ENCODE measurements at places on chromosomes 7 and 10.

DNA sequence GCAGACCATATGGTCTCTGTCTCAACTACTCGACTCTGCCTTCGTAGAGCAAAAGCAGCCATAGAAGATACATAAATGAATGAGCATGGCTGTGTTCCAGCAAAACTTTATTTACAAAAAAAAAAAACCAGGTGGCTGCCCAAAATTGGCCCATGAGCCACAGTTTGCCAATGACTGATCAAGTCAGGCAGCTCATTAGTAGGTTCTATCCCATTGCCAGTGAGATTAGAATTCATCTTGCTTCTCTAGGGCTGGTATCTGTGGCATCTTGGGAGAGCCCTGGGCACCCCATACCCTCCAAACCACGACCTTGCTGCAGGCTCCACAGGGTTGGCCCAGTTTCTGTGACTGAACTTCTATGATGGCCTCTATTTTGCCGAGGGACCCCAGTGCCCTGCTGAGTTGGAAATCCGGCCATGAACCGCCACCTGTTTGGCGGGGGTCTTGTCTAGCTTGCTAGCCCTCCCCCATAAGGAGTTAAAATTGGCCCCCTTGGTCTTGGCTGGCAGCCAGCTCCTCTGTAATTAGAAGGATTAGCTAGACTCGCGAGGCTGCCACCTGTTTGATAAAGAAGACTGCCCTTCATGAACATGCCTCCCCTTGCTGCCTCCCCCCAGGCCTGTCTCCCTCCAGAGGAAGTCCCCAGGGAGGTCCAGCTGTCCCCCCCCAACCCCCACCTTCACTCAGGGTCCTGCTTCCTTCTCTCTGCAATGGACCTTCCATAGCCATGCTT is 83.9 kb downstream of the CHN2 start:
- DNase-seq: no peak

GRCh38 chr7:27822245-27822644 is 82.3 kb downstream of the TAX1BP1 start:
- no peak for DNase-seq

DNA sequence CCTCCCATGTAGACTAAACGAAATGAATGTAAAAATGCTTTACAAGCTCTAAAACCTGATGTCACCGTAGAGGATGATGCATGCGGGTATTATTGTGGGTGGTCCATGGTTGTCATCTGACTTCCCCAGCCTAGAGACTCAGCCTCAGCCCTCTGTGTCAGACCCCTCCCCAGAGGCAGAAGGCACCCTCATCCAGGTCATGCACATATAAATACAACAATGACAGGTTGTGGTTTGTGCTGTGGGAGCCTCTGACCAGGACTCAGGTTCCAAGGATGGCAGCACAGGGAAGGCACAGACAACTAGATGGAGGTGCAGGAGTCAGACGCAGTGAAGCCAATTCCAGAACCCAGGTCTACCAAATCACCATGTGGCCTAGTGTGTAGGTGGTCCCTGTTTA is 3.3 kb upstream of the NODAL start:
- DNase-seq: no peak

- DNase-seq: no peak
Measured at GRCh38 chr10:108556186-108556585, 1367.1 kb downstream of the XPNPEP1 start.

- DNase-seq: no peak
Measured at GRCh38 chr10:124446830-124447750, 2.7 kb downstream of the NKX1-2 start.

GRCh38 chr7:106166651-106167342 is 54.7 kb upstream of the SYPL1 start:
- peak; percentile 80 for DNase-seq

DNA sequence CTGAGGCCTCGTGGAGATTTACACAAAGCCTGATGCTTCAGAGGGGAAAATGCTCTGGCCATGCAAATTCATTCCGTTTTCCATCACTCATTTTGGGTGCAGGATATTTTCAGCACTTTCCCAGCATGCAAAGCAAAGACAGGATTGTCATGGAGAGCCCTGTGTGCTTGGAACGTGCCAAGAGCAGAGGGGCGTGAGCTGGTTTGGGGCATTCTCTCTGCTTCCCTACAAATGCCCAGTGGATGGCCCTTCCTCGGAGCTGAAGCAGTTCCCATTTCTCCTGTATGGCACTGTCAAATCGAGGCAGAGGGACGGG is 164.1 kb downstream of the PRKAG2 start:
- no peak for DNase-seq

DNA sequence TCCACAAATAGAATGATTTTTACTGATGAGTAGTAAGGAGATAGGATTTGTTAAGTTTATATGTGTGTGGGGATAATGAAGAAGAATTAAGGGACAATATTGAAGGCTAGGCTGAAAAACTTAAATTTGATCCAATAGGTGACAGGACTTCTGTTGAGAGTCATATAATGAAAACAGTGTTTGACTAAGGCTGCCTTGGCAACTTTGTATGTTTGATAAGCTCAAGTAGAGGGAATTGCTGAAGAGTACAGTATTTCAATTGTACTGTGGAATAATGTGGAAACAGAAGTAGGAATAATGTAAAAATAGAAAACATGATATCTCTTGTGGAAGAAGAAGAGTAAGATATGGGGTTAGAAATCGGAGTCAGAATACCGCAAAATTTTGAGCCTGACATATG is 10.5 kb downstream of the R3HCC1L start:
- DNase-seq: no peak

DNA sequence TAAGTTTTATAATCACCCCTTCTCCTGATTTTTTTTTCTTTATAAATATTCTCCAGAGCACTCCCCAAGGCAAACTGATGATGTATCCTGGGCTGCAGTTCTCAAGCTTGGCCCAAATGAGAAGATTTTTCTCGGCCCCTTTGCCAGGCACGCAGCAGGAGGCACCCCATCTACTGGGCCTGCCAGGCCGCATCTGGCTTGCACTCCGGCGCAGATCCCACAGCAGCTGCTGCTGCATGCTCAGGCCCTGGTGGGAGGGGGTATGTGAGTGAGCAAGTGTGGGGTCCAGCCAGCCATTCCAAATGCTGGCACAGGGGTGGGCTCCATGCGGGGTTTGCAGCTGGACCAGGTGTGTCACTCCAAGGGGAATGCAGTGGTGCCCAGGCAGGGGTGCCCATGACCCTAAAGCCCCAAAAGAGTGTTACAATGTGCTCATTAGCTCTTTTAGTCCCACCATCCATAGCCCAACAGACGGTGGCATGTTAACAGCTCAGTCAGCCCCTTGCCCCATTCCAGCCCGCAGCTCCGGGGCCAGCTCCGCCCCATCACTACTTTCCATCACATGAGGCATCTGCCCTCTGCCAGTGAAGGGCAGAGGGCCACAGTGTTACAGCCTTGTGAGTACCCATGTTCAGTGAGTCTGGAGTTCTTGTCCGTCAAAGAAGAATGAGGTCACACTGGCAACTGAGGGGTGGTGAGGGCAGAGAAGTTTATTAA is 25.9 kb downstream of the OAT start:
- DNase-seq: no peak

DNA sequence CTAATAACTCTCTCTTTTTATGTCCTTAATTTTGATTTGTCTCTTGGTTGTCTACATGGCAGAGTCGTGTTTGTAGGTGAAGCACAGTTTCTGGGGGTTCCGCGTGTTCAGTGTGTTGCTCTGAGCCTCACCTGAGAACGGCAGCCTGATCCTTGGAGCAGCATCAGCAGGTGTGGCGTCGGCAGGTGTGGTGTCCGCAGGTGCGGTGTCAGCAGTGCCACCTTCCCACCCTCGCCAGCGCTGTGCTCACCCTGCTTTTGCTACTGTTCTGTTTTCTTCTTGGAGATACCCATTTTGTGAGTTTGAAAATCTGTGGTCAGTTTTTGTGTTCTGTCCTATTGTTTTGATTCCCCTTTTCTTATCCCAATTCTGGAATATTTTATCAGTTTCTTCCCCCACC is 406.6 kb downstream of the GLRX3 start:
- no peak for DNase-seq

DNA sequence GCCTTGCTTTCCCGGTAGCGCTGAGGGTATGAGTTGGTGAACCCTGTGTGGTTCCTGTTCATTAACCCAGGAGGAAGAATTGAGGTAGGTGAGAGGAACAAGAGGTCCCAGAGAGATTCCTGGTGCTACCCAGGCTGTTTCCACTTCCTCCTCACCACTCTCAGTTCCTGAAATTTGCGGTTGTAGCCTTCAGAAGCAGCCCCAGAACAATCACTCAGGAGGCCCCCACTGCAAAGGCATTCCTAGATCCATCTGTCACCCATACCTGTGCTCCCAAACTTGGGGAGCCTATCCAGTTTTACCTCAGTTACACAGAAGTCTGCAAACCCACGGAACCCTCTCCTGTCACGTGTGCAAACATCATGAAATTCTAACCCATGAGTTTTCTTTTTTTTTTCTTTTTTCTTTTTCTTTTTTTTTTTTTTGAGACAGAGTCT is 9.0 kb upstream of the PIP4K2A start:
- DNase-seq: no peak

- no peak for DNase-seq
Measured at GRCh38 chr7:143172354-143172753, 10.9 kb upstream of the TAS2R39 start.

DNA sequence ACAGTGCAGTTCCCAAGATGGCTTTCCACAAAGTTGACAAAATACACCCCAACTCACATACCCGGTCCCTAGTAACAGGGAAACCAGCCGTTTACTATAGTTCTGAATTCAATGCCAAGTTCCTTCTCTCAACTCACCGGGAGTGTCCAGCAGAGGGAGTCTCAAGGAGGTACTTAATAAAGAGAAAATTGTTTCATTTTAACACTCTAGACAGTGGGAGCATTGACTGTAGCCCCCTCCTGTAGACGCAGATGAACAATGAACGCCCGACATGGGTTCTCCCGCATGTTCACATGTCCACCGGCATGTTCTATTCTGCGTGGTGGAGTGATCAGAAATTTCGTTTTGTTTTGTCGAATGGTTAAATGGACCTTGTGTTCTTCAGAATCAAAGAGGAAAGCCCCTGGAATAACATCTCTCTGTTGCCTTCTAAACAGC is 1.9 kb downstream of the HIPK2 start:
- peak; percentile 89 for DNase-seq

- peak; percentile 49 for DNase-seq
Measured at GRCh38 chr7:131945313-131945911, 389.0 kb upstream of the PODXL start.

- DNase-seq: no peak
Measured at GRCh38 chr10:113047963-113048781, 98.1 kb downstream of the TCF7L2 start.

GRCh38 chr7:137404660-137405317 is 61.3 kb upstream of the PTN start:
- DNase-seq: no peak

DNA sequence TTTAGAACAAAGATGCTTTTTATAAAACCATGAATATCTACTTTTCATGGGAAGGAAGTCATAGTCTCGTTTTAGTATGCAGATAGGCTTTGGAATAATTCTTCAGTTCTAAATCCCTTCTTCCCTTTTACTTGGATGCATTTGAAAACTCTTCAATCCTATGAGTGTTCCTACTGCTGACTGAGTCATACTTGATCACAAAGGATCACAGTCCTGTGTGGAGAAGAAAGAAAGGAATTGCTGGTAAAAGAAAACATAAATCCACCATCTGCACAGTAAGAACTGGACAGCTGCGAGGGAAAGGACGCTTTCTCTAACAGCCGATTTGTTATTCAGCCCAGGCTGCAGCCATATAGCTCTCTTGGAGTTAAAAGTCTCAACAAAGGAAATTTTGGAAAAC is 209.9 kb downstream of the SEMA3E start:
- DNase-seq: no peak

DNA sequence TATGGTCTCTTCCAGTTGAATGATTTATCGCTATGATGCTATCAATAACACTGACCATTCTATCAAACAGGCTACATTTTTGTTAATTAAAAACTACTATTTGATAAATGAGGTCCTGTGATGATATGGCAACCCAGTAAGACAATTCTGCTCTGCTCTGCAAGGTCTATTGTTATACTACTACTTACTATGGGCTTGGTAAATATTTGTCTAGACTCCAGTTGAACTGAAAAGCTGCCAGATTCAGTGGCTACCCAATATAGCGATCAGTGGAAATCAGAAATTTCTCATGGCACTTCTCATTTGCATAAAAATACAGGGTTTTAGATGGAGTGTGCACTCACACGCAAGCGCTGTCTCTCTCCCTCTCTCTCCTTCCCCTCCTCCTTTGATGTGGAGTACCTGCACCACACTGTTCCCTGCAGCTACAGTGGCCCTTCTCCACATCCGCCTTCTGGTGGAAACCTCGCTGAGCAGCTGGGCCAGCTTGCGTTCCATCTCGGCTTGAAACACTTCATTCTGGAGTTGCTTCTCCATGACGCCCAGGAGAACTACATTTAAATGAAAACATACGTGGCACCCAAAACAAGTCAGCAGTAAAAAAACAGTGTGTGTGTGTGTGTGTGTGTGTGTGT is 77.9 kb downstream of the KIAA1549 start:
- DNase-seq: no peak

DNA sequence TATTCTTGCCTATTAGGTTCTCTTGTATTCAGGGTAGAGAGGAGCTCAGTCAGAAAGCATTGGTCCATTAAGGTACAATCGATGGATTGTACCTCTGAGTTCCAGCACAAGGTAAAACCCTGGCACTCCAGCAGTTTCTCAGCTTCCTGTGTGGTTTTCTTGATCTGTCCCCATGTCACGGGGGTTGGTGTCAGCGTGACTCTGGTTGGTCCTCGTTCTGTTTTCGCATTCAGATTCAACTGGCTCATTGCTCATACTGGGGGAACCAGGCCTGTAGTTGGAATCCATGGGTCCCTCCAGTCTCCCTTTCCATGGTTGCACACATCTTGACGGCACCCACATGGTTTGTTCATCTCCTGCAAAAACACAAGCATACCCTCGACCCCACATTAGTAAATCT is 32.7 kb upstream of the RASGEF1A start:
- DNase-seq: no peak

DNA sequence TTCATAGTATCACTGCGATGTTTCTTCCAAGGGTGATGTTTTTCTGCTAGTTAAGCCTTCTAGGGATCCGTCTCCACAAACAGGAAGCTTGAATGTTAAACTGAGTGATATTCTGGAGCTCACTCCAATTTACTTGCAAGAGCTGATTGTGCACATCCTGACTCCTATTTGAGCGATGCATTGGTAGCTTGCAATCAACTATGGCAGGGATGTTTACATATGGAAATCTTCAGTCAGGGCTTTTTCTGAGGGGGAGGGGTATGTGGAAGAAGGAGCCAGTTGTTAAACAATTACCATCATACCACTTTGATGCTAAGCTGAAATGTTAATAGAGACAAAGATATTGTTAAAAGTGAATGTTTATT is 43.2 kb upstream of the NXPH1 start:
- DNase-seq: no peak
